ENCODE measurements at places on chromosomes 2 and 18. TPM values are rescaled to one million over a fixed set of nuclear protein-coding genes. Genes with fewer than 3 reads are reported as not detected.

DSG3 gene
- polyA plus RNA-seq, result 0.08 TPM

SCN2A gene
- polyA plus RNA-seq, result 0.15 TPM

PRSS56 gene
- polyA plus RNA-seq, result not detected

OTOS gene
- not detected for polyA plus RNA-seq
